ENCODE measurements at places on chromosomes 7 and 10.
A peak's percentile ranks its signal among the peaks of the same experiment; 100 is the strongest.

GRCh38 chr10:113939212-113939860, 84.9 kb downstream of the NHLRC2 start:
- DNase-seq, result no peak

- DNase-seq, result no peak
Measured at GRCh38 chr7:133570321-133570720, 317.4 kb downstream of the EXOC4 start.

DNA sequence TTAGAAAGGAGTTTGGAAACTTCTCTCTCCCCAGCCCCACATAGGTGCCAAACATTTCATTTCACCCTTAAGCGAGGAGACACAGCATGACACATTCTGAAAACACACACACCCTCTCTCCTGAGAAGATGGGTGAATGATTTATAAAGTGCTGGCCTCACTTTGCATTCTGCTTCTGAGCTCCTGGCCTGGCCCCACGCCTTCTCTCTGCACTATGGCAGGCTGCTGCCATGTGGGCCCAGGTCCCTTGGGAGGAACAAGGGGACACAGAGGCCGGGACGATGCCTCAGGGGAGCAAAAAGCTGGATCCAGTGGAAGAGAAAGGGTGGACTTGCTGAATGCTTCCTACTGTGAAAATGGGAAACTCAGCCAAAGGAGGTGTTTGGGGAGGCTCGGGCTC, 56.0 kb downstream of the CPXM2 start:
- DNase-seq, result no peak

DNA sequence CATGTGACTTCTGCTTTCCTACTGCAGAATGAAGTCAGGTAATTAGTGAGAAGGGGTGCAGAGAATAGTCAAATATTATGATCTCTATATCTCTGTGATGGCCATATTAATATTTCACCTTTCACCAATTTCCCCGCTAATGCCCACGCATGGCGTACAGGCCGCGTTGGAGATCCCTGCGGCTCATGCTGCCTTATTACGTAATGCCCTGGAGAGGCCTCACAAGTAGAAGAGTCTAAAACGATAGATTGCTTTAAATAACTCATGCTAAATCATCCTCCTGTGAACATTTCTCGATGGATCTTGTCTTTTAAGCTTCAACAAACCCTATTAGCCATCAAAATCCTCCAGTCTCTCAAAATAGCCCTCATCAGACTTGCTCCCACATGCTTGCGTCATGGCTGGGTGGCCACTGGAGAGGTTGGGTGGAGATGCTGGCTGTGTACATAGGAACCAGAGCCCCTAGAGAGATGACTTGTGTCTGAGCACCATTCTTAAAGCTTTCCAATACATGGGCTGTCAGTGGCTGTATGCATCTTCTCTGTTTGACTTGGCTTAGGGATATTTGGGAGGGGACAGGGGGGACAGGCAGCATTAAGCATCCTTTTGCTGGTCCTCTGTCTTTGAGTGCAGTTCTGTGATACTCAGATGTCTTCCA, 79.5 kb upstream of the INSYN2A start:
- no peak for DNase-seq

DNA sequence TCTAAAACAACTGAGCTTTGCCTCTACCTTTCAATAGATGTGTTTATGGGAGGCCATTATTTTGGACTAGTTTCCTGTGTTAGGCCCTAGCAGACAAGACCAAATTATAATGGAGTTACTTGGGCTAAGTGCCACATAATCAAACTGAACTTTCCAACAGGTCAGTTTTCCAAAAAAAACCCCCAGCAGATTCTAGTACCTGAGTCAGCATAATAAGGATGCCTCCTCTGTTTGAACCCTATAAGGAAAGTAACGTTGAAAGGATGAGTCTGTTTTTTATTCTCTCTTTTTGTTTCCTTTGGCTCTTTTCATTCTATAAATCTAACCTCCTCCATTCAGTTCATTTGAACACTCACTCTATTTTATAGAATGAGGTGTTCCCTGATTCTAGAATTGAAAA, 148.1 kb upstream of the FAM3C start:
- DNase-seq, result no peak

GRCh38 chr7:115009139-115009538, 87.2 kb downstream of the MDFIC start:
- no peak for DNase-seq

DNA sequence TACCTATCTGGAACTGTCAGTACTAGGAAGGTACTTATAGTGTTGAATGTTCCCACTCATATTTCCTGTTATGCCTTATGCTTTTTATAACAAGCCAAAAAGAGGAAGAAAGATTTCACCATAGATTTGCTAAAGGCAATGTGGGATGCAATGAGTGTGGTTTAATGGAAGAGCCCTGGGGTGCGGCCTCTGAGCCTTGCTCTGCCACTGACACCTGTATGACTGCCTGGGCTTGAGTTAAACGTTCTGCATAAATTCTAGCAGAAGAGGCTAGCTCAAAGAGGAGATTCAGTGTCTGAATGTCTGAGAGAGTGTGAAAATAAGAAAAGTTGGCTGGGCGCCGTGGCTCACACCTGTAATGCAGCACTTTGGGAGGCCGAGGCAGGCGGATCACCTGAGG, 143.8 kb downstream of the TPST1 start:
- no peak for DNase-seq

- no peak for DNase-seq
Measured at GRCh38 chr10:102826148-102826796, 10.9 kb downstream of the CYP17A1 start.

GRCh38 chr7:157002819-157003421, 7.5 kb downstream of the MNX1 start:
- DNase-seq, result peak; percentile 31

GRCh38 chr10:49500412-49500811, 38.5 kb downstream of the ERCC6 start:
- DNase-seq, result peak; percentile 35

DNA sequence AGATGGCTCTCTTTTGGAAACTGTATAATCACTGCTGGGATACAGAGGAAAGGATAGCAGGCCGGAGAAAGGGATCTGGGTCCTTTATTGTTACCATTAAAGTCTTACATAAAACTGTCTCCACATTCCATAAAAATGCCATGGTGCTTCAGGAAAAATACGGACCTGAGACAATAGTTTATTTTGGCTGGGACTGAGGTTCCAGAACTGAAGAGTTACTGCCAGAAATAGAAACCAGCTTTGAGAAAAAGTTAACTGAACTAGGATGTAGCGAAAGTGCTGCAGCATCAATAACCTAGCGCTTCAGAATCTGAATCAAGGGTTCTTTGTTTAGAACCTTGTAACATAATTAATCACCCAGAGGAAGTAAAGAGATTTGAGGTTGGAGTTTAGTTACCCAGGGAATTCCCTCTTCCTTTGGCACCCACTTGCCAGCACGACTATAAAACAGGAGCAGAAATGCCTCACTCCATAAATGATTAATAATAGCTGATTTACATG, 38.0 kb downstream of the MEOX2 start:
- DNase-seq, result no peak

DNA sequence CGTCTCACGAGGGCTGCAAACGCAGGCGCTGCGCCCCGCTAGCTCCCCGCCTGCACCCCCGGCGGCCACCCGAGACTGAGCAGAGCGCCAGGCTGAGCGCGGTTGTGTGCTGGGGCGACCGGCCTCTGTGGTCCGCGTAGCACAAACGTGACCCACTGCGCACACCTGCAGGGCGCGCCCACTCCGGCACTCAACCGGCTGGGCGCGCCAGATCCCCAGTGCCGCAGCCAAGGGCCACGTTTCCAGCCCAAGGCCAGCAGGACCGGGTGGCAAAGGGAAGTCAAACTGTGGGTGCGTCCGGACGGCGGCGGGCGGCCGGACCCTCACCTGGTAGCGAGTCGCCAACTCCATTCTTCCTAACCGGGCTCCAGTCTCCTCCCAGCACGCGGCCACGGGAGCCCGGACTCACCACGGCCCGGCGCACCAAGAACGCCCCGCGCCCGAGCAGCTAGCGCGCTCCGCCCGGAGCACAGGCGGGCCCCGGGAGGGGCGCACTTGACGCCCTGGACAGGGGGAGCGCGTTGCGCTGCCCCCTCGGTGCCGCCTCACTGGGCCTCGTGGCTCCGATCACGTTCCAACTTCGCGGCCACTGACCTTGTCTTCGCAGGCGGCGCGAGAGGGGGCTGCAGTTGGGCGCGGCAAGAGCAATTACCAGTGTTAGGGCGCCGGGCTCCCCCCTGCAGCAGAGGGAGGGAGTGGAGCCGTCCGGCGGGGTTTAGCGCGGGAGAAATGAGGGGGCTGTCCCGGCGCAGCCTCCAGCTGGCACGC, at the start of gene CDCA7L:
Gene CDCA7L (minus strand): TSS at position 446 of the 768 bp plus-strand sequence. CDS start 95 bp downstream, at position 351.
- DNase-seq, result peak; percentile 81

DNA sequence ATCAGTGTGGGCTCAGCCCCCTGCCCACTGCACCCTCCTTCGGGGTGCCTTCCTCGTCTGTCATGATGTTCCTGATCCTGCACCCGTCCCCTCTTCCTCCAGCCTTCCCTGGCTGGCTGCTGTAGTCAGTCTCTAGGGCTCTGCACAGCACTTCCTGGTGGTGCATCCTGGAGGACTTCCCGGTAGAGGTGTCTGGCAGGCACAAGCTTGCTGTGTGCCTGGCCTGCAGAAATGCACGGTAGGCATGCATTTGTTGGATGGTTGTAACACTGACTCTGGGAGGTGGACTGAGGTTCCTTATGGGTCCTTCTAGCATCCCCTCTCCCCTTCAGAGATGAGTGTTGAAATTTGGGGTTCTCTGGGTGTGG, 92.8 kb downstream of the BMS1 start:
- DNase-seq, result no peak

GRCh38 chr7:81209059-81209458, 290.2 kb upstream of the SEMA3C start:
- no peak for DNase-seq

DNA sequence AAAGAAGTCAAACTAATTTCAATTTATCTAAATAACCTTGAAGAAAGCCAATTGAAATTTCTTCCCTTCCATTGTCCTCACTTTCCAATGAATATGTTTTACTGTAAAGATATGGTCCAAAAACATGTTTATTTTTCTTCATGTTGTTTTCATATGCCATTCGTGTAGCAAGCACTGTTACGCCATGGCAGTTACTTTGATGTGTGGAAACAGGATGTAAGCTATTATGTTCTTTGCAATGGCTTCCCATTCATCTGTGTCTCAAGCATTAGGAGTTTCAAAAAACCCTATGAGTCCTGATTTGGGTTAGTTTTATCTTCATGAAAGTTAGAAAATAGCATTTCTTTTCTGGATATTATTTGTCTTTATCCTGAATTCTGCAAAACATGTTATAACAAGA, 31.0 kb downstream of the GPR141 start:
- no peak for DNase-seq

DNA sequence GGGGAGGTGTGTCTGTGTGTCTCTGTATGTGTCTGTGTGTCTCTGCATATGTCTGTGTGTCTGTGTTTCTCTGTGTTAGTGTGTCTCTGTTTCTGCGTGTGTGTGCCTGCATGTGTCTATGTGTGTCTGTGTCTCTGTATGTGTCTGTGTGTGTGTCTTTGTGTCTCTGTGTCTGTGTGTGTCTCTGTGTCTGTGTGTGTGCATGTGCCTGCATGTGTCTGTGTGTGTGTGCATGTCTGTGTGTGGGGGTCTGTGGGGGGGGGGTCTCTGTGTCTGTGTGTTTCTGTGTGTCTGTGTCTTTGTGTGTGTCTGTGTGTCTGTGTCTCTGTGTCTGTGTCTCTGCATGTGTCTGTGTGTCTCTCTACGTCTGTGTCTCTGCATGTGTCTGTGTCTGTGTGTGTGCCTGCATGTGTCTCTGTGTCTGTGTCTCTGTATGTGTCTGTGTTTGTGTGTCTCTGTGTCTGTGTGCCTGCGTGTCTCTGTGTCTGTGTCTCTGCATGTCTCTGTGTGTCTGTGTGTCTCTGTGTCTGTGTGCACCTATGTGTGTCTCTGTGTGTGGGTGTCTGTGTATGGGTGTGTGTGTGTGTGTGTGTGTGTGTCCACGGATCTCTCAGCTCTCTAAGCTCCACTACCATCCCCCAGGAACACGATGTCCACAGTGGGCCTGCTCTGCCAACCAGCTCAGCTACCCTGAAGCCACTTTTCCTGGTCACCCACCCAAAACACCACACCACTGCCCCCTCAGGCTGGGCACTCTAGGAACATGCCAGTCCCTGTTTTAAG, 41.7 kb downstream of the RASGEF1A start:
- peak; percentile 1 for DNase-seq

DNA sequence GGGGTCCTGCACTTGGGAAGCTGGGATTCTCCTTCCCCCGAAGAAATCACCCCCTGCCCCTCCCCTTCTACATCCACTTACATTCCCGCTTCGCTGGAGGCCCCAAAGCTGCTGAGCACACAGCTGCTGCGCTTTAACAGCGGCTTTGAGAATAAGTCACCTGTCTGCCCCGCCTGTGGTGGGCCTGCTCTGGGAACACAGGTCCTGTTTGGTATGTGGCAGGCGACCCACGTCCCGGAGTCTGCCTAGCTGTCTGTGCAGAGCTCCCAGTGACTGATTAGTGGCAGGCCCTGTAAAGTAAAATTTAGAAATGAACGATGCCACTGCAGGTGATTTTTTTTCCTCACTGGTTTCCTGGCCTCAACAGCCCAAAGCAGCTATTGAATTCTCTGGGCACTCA, 47.0 kb downstream of the CDH23 start:
- DNase-seq, result no peak

GRCh38 chr7:26001662-26002244, 150.2 kb upstream of the NFE2L3 start:
- DNase-seq, result peak; percentile 62

- no peak for DNase-seq
Measured at GRCh38 chr10:122072491-122072890, 83.5 kb downstream of the TACC2 start.

GRCh38 chr10:97533888-97534287, 35.2 kb downstream of the UBTD1 start:
- no peak for DNase-seq

DNA sequence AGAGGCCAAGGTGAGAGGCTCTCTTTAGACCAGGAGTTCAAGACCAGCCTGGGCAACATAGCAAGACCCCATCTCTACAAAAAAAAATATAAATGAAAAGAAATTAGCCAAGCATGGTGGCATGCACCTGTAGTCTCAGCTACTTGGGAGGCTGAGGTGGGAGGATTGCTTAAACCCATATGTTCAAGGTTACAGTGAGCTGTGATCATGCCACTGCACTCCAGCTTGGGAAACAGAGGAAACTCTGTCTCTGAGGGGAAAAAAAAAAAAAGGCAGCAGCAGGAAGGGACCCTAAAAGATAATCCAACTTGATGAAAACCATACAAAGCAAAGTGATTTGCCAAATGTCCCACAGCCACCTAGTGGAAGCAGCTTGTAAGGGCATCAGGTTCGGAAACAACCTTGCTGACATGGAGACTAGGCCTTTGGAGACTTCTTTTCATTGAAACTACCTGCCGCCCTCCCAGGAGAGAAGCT, 15.6 kb upstream of the PBLD start:
- peak; percentile 31 for DNase-seq

Data from body of pancreas (tissue), 4 donors.